SHP77 (cell line): ENCODE measurements at places on chromosomes 16 and 17.

DNA sequence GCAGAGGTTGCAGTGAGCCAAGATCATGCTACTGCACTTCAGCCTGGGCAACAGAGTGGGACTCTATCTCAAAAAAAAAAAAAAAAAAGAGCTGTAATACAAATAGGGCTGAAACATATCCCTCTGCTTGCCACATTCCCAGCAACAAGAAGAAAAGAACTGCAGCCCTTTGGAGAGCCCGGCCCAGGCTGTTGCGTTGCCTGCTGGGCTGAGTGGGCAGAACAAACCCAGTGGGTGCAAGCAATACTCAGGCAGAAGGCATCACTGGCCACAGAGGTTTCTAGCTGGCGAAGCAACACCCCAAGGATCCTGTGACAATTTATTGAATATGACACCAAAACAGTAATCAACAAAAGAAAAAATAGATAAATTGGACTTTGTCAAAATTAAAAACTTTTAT is 44.0 kb downstream of the PIGL start:
- no peak for DNase-seq

GRCh38 chr16:85996843-85997242 is 97.9 kb downstream of the IRF8 start:
- no peak for DNase-seq

- DNase-seq: no peak
Observed at GRCh38 chr17:82458885-82459424, 414 bp downstream of the NARF start.

DNA sequence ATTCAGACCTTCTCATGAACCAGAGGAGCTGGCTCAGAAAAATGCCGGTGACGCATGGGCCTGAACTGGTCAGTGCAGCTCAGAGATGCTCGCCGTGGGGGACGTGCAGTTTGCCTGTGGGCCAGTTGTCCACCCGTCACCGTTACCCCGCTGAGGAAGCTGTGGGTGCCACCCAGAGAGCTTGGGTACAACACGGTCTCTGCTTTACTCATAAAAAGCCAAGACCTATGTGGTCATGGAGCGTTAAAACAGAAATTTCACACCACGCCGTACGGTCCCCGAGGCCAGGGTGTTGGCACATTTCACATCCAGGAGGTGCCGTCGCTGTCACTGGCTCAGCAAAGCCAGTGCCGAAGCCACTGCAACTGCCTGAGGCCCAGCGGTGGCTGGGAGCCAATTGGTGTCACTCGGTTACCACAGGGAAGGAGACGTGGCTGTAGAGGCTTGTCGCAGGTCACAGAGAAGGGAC is 120.9 kb downstream of the METRNL start:
- DNase-seq: no peak

DNA sequence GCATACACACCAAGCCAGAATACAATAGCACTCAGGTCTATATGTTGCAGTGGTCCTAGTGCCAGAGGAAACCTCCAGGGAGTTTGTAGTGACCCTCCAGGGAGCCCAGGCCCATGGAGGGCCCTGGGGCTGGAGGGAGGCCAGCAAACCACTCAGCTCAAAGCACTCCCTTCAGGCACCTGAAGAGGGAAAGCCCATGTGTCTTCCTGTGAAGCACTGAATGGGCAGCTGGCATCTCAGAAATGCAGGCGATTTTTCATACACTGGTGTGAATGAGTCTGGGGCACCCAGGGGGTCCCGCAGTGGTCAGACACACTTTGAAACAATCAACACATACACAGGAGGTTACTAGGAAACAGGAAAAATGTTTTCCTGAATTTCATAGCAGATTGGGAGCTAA is 12.8 kb downstream of the TBC1D26 start:
- peak; percentile 39 for DNase-seq

- no peak for DNase-seq
Observed at GRCh38 chr17:21218101-21218500, 4.1 kb upstream of the TMEM11 start.

- DNase-seq: no peak
Observed at GRCh38 chr17:78022425-78022824, 63.9 kb downstream of the TNRC6C start.

DNA sequence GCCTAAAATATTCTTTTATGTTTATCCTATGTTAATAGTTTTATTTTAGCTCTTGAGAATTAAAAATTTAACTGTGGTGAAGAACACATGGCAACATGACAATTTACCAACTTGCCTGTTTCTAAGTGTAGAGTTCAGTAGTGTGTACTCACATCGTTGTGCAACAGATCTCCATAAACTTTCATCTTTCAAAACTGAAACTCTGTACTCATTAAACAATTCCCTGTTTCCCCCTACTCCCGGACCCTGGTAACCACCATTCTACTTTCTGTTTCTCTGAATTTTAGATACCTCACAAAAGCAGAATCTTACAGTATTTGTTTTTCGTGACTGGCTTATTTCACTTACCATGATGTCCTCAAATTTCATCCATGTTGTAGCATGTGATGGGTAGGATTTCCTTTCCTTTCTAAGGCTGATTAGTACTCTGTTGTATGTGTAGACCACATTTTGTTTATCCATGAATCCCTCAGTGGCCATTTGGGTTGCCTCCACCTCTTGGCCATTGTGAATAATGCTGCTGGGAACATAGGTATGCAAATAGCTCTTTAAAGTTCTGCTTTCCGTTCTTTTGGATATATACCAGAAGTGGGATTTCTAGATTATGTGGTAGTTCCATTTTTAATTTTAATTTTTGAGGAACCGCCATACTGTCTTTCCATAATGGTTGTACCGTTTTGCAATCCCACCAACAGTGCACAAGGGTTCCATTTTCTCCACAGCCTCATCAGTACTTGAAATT is 17.4 kb downstream of the IST1 start:
- DNase-seq: no peak

DNA sequence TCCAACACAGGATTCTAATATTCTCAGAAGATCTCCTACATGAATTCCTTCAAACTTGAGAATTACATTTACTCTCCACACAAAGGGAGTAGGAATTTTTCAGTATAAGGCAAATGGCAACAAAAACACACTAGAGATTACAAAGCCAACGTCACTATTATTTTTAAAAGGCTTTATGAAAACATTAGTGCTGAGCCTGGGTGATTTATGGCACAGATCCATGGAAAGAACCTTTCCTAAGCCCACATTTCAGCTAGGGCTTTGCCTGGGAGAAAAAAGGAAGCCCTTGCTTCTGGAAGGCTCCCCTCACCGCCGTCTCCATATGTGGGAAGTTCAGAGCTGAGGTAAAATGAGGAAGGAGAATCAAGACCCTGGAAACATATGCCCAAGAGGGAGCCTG is 499.4 kb upstream of the HSBP1 start:
- no peak for DNase-seq

GRCh38 chr17:78266231-78266631 is 34.8 kb downstream of the TMEM235 start:
- DNase-seq: no peak

DNA sequence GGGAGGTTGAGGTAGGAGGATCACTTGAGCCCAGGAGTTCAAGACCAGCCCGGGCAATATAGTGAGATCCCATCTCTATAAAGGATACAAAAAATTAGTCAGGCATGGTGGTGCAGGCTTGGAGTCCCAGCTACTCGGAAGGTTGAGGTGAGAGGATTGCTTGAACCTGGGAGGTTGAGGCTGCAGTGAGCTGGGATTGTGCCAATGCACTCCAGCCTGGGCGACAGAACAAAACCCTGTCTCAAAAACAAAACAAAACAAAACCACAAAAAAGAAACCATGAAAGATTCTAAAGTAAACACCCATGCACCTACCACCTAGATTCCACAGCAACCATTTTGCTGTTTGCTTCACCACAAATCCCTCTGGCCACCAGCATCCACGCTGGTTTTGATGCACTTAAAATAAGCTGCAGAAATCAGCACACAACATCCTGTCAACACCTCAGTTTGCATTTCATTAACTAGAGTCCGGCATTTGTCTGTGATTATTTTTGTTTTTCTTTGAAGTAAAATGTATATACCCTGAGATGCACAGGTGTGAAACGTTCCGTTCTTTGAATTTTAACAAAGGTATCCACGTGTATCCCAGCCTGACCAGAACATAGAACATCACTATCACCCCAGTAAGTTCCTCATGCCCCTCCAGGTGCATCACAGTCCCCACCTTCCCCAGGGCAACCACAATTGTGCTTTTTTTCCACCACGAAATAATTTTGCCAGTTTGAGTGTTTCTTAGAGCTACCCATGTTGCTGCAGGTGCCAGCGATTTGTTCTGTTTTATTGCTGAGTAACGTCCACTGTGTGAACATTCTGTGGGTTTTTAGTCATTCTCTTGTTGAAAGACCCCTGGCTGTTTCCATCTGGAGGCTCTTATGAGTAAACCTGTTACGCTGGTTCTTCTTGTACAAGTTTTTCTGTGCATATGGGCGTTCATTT is 191.5 kb downstream of the SEC14L1 start:
- DNase-seq: no peak

DNA sequence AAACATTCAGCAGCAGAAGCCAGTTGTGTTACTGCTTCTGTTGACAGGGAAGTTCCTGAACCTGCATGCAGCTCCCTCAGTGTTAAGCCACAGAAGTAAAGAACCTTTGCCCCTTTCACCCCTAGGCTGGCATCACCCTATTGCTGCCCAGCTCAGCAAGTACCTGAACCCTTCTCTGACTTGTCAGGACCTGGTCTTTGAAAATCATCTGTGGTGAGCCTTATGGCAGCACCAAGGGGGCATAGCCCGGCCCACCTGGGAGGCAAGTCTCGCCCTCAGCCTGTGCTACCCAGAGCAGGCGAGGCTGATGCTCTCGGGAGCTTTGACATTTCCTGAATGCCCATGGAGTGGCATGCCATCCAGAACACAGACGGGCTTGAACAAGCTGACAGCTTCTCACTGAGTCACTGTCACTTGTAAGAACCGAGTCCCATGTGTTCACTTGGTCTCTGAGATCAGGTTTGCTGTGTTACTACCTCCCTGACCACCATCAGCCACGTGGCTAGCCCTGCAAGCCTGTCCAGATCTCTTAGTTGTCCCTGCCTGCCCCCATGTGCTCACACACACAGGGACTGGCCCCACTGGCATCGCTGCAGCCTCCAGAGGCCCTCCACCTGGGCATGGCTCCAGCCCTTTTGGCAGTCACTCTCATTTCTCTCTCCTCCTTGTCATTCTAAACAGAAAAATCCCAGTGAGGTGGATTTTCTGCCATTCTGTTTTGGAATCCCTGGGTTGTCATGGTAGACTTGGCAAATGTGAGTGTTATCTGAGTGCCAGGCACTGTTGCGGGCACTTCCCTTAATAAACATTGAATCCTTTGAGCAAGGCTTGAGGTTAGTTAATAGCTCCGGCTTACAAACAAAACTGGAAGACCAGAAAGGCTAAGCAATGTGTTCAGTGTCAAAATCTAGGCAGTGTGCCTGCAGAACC is 2.9 kb upstream of the CARMIL2 start:
- DNase-seq: no peak

GRCh38 chr17:58621174-58621573 is 70.7 kb downstream of the TEX14 start:
- DNase-seq: no peak

DNA sequence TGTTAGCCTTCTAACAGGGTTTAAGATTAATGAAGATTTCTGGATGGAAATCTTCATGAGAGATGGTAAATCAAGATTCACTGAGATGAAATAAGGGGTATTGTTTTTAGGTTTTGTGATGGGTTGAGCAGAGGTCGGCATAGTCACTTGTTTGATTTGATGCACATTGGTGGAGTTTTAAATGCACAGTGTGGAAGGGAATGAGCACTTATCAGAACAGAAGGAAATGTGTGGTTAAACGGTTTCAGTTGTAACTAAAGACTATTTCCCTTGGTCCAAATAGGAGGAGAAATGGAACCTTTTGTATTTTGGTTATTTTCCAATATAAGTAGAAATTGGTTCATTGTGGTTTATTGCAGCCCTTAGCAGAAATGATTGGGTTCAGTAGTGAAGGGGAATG is 34.1 kb downstream of the CBFB start:
- no peak for DNase-seq

- no peak for DNase-seq
Observed at GRCh38 chr16:81860287-81861266, 81.5 kb downstream of the PLCG2 start.

DNA sequence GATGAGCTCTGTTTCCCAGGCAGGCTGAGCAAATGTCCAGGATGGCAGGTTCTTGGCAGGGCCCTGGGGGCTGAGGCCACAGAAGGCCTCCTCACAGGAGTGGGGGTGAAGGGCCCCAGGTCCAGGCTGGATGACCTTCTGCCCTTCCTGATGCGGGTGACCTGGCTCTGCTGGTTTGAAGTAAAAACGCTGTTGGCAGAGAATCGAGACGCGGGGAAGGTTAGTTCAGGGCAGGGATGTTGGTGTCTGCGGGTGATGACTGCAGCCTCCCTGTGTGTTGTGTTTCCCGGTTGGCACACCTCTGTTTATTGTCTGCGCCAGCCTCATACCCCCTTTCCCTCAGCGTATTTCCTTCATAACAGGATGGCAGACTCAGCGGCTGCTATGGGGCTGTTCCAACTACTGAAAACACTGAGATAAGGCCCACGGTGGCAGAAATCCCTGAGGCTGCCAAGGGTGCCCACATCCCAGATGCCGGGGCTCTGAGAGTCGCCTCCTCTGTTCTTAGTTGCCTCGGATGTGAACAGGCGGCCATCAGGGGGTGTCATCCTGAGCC is 104.6 kb downstream of the METRNL start:
- DNase-seq: no peak

GRCh38 chr17:81523402-81524038 is 4.7 kb upstream of the FSCN2 start:
- DNase-seq: peak; percentile 69

- no peak for DNase-seq
Observed at GRCh38 chr16:10385725-10386516, at the start of gene ATF7IP2. TSS of gene ATF7IP2 (plus strand) at chr16:10386061. CDS start at chr16:10430621, 44,560 bp downstream.

DNA sequence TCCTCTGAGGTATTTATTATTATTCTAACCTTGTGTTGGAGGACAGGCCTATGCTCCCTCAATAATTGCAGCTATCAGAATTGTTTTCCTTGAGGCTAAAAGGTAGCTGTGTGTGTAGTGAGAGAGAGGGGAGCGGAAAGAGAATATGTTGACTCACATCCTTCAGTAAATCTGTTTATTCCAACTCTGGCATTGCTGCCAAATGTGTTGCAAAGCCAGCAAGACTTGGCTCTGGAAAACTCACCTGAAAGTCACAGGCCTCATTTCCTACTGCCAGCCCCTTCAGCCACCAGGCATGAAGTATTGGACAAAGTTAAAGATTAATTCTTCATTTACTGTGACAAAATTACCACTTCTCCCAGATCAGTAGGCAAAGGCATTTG is 9.6 kb downstream of the CA10 start:
- DNase-seq: no peak

GRCh38 chr17:81071761-81072741 is 37.1 kb downstream of the BAIAP2 start:
- DNase-seq: no peak

- no peak for DNase-seq
Observed at GRCh38 chr17:82103553-82104451, 5.8 kb upstream of the FASN start.
